Fibroblast of the conjunctiva (primary cell): ENCODE measurements at places on chromosomes 7 and 10.
A peak's percentile ranks its signal among the peaks of the same experiment; 100 is the strongest.

DNA sequence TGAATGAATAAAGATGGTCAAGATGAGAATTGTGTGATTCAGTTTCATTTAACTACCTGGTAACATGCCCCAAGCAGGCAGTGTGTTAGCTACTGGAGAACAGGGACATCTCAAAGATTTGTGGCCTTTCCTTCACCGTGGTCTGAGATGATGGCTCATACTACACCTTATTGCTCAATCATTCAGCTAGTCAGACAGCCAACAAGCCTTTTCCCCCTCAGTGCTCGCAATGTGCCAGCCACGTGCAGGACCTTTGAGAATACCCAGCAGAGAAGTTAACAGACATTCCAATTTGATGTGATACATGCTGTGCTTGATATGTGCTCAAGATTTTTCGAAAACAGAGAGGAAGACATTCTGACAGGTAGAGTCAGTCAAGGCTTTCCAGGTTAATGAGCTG lies 562.8 kb downstream of the SUGCT start:
- no peak for DNase-seq

- peak; percentile 55 for DNase-seq
These were observed 90.6 kb upstream of the ODAD2 start for GRCh38 chr10:28089467-28089866.

- no peak for DNase-seq
These were observed 123.0 kb downstream of the IDE start for GRCh38 chr10:92450896-92451295.

DNA sequence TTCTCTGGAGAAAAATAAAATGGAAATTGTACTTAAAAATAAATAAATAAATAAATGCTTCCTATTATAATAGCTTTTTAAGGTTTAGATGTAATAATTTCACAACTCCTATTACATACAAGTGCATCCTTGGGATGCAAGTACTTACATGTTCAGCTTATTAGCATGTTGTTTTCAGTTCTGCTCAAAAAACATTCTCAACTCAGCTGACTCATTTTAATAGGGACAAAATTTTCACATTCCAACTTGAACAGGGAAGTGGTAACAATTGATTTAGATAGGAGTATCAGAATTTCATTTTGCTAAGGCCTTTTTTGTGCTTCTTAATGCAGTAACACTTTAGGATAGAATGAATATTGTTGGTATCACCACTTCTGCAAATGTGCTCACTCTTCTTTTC lies 16.7 kb upstream of the PAPSS2 start:
- DNase-seq = no peak

GRCh38 chr10:106224676-106225075 lies 939.8 kb downstream of the SORCS1 start:
- peak; percentile 12 for DNase-seq
